ENCODE measurements at places on chromosomes 1 and 21. TPM values are rescaled to one million over a fixed set of nuclear protein-coding genes. Genes with fewer than 3 reads are reported as not detected.

- DNase-seq = peak; percentile 84
Measured at GRCh38 chr1:50969611-50970508, at the start of gene CDKN2C. CDKN2C (plus strand) TSS chr1:50970245; CDS start chr1:50970369, 124 bp downstream.

GRCh38 chr1:240435996-240436566 lies 175.9 kb downstream of the GREM2 start:
- no peak for DNase-seq

GRCh38 chr21:33643658-33644311 lies 1.5 kb downstream of the ITSN1 start:
- no peak for DNase-seq

- no peak for DNase-seq
Measured at GRCh38 chr21:17491716-17492414, 21.0 kb upstream of the CXADR start.

DNA sequence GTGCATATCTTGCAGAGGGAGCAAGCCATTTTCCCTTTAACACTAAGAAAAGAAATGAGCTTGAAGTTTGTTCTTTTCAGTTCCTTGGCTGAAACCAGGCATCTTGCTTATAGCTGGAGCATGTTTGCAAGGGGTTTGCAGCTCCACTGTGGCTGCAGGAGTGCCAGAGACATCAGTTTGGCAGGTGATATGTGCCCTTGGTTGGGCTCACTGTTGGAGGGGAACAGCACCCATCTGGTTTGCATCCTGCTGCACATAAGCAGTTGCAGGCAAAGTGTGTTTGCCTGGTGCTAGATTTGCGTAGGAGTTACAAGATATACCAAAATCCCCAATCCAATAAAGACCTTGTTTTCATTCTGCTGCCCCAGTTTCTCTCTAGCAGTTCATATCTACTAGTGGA lies 47.8 kb upstream of the IKBKE start:
- DNase-seq = no peak

DNA sequence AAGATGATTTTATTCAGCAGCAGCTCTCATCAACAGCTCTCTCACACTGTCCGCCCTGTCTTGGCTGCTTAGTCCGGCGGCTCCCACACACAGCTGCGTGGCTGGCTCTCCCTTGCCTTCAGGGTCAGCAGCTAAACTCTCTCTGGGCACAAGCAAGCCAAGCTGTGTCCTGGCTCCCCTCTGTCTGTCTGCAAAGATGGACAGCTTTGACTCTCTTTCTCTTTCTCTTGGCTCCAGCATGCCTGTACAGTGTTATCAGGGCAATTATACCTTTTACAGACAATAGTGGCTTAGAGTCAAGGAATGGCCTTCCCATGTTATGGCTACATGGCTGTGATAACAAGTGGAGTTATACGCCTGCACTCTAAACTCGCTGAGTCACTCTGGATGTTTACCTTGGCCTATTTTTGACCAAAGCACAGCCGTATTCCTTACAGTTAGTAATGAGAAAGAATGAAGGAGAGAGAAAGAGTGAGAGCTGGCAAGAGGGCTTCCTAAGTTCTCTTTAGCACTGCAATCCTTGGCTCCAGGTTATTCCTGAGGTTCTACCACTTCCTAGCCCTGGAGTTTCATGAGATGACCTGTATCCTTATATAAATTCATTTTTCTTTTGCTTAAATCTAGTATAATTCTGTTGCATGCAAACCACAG lies 59.9 kb upstream of the ZSWIM5 start:
- no peak for DNase-seq

- no peak for DNase-seq
Measured at GRCh38 chr21:44579833-44580144, 615 bp downstream of the KRTAP10-5 start.

GRCh38 chr1:56799605-56800400 lies 19.4 kb downstream of the FYB2 start:
- no peak for DNase-seq

DNA sequence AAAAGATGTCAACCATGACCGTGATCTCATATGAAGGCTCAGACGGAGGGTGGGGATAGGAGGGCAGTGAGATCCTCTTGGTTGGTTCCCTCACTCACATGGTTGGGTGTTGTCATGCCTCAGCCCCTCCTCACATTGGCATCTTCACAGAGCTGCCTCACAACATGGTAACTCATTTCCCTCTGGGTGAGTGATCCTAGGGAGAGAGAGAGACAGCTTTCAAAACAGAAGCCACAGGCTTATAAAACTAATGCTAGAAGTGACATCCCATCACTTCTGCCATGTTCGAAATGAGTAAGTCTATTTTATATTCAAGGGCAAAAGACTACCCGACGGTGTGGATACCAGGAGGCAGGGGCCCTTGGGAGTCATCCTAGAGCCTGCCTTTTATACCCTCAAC lies 145.5 kb downstream of the SPATA17 start:
- DNase-seq = no peak

GRCh38 chr21:26969971-26970725 lies 3.3 kb upstream of the ADAMTS5 start:
- DNase-seq = no peak

GRCh38 chr1:103467100-103467499 lies 58.4 kb upstream of the RNPC3 start:
- DNase-seq = no peak

GRCh38 chr1:23625929-23626535 lies 65.6 kb upstream of the RPL11 start:
- no peak for DNase-seq

- DNase-seq = no peak
Measured at GRCh38 chr1:75990686-75991085, 58.5 kb upstream of the ASB17 start.

GRCh38 chr1:153770797-153771196 lies 4.4 kb upstream of the SLC27A3 start:
- DNase-seq = no peak

DNA sequence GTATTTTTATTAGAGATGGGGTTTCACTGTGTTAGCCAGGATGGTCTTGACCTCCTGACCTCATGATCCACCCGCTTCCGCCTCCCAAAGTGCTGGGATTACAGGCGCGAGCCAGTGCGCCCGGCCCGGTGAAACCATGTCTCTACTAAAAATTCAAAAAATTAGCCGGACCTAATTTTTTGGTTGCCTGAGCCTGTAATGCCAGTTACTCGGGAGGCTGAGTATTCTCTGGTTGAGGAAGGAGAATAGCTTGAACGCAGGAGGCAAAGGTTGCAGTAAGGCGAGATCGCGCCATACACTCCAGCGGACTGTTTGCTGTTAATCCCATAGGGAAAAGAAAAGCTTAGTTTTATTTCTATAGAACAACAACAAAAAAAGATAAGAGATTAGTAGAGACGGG lies 29.9 kb upstream of the HJV start:
- DNase-seq = no peak

- DNase-seq = no peak
Measured at GRCh38 chr1:30472009-30472408, 251.4 kb downstream of the MATN1 start.

- DNase-seq = no peak
Measured at GRCh38 chr1:48718116-48718630, 58.5 kb downstream of the BEND5 start.

GRCh38 chr1:228664399-228664914 lies 70.8 kb upstream of the RHOU start:
- peak; percentile 90 for DNase-seq

- DNase-seq = no peak
Measured at GRCh38 chr1:67264152-67264551, 43.5 kb upstream of the IL12RB2 start.

Gene SAMSN1
- not detected for total RNA-seq

Gene BMP8B
- not detected for total RNA-seq

Gene CAPN8
- not detected for total RNA-seq

Gene APOBEC4
- not detected for total RNA-seq

Gene ABCG1
- not detected for total RNA-seq

Gene SFN
- total RNA-seq = 0.47 TPM

Gene SERINC2
- 2.7 TPM for total RNA-seq

Gene MED8
- 50.7 TPM for total RNA-seq

Gene BEST4
- total RNA-seq = 1.3 TPM

Gene CLCA1
- total RNA-seq = not detected

Gene SEC16B
- 0.11 TPM for total RNA-seq

Gene ZNF593
- total RNA-seq = 133 TPM

Gene TMEM9
- total RNA-seq = 45.5 TPM
